ENCODE measurements at places on chromosomes 2 and 18.

- no peak for DNase-seq
Measured at GRCh38 chr18:4961121-4961909, 235.7 kb downstream of the AKAIN1 start.

- peak; percentile 59 for DNase-seq
Measured at GRCh38 chr2:18749912-18750526, 160.7 kb upstream of the NT5C1B start.

- no peak for DNase-seq
Measured at GRCh38 chr18:2916184-2916583, 69.4 kb downstream of the EMILIN2 start.

DNA sequence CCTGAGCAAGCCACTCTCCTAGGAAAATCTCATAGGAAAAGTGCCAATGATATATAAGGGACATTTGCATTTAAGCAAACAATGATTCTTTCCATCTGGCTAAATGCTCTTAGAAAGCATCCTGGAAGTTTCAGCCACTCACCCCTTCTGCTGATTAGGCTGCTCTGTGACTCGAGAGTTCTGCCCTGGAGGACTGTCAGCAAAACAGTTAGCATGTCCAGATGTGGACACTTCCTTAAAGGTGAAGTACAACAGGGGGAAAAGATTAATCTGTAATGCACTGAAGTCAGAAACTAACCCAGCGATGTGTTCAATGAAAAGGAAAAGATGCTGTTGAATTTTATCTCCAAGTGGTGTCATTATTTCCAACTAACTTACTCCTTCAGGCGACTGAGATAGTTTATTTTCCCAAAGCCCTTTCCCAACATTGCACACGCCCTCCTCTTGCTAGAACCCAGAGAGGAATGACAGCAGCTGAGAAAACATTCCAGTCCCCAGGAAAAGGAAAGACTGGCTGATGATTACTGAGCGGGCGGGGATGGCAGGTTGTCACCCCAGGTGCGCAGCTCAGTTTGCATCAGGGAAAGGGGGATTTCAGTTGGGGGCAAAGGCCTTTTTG lies 214.0 kb downstream of the SS18 start:
- DNase-seq = no peak

- DNase-seq = no peak
Measured at GRCh38 chr2:55403256-55403998, 16.2 kb downstream of the CCDC88A start.
